Liver (tissue), 10 donors: ENCODE measurements at places on chromosomes 6 and 20. TPM values are rescaled to one million over a fixed set of nuclear protein-coding genes. Genes with fewer than 3 reads are reported as not detected.

GRCh38 chr6:137399881-137400443 is 94.2 kb downstream of the OLIG3 start:
- DNase-seq = no peak

DNA sequence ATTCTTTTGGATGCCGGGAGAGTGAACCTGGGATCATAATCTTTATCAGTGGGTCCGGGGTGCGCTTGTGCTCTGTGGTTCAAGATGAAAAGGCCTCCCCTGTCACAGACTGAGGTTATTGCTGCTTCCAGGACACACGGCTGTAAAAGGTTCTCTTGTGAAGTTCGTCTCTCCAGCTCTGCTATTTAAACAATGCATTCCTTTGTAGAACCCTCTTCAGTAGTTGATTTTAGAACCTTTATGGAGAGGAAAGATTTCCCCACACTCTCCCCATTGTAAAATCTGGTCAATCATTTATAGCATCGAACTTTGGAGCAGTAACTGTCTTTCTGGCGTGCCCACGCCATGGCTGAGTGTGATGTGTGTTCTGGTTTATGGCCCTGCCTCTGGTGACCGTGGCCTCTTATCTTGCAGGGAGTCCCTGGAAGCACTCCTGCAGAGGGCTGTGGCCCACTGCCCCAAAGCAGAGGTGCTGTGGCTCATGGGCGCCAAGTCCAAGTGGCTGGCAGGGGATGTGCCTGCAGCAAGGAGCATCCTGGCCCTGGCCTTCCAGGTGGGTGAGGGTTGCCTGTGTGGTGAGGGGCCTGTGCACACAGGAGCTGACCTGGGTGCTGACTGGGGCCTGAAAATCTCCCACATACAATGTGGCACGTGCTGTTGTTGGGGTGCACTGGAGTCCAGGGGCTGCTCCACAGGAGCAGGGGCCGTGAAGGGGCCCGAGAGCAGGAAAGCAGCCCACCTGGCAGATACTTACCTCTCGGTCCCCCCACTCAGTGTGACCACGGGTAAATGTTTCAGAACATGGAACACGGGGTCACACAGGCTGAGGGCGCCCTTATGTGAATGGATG is 11.6 kb upstream of the C20orf204 start:
- no peak for DNase-seq

GRCh38 chr20:6122873-6123648 is at the start of gene FERMT1:
Gene FERMT1, minus strand, starts transcription at chr20:6123030. Its CDS starts 3,476 bp downstream, at chr20:6119554.
- DNase-seq = no peak

DNA sequence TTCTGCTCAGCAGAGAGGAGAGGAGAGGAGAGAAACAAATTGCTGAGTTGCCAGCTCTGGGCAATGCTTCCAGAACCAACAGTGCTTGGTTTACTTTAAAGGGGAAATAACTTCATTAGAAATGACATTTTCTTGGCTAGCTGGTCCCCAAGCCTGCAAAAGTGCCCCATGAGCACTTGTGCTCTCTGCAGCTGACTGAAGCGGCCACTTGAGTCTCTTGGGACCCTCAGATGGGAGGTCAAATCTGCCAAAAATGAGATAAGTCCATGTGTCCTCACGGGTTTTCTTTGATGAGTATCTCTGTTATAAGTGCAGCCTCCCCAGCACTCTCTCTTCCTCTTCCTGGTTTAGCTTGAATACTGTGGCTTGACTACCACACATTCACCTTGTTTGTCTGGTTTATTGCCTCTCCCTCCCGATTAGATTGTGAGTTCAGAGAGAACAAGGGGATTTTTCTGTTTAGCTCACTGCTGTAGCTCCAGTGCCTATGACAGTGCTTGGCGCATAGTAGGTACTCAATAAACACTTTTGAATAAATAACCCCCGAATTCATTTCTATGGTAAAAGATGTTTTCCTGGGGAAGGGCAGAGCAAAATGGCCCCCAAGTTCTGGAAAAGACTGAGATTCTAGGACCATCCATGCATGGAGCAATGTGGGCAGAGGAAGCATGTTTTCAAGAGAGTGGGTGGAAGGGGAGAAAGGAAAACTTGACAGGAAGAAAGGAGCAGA is 7.0 kb upstream of the RIN2 start:
- no peak for DNase-seq

- DNase-seq = no peak
These were observed 325.4 kb downstream of the QKI start for GRCh38 chr6:163739966-163740365.

- no peak for DNase-seq
These were observed 42.5 kb downstream of the MYLIP start for GRCh38 chr6:16171400-16171799.

PLEKHG1 gene
- polyA plus RNA-seq = 3.5 TPM

NT5E gene
- 25.1 TPM for polyA plus RNA-seq

TRIM31 gene
- polyA plus RNA-seq = 0.16 TPM

TBXT gene
- polyA plus RNA-seq = not detected

SAPCD1 gene
- 0.68 TPM for polyA plus RNA-seq

IL20RA gene
- 0.17 TPM for polyA plus RNA-seq
